Anterior cingulate cortex (tissue), 58 donors: ENCODE measurements at places on chromosomes 11 and 22.

- DNase-seq, result no peak
Observed at GRCh38 chr11:120662071-120662676, 150.6 kb downstream of the GRIK4 start.

GRCh38 chr11:76673176-76674142, 2.9 kb upstream of the LRRC32 start:
- DNase-seq, result no peak

- DNase-seq, result no peak
Observed at GRCh38 chr22:29245626-29246385, 22.0 kb downstream of the RHBDD3 start.

- no peak for DNase-seq
Observed at GRCh38 chr11:134350381-134350780, 18.6 kb downstream of the GLB1L2 start.

DNA sequence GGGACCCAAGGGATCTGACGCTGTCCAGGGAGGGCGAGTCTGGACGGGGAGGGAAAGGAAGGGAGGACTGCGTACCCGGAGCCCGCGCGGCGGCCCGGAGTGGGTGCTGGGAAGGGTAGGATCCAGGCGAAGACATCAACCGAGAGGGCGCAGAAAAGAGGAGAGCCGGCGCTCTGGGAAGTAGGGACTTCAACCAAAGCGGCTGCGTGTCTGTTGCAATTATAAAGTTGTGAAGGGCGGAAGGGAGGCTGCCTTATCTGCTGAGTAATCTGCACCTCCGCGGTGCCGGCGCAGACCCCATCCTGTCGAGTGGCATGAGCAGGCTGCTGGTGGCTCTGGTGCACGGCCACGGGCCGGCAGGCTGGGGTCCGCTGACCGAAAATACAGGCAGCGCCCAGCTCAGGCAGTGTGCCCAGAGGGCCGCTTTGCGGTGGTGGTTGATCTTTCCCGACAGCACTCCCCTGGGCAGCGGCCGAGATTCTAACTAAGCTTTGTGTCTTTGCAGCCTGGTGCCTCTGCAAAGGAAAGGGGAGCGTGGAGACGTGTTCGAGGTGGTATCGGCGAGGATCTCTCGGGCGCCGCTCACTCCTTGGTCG, 978 bp downstream of the C11orf87 start:
- peak; percentile 48 for DNase-seq

- no peak for DNase-seq
Observed at GRCh38 chr11:6332066-6332465, 11.8 kb upstream of the CAVIN3 start.

- DNase-seq, result peak; percentile 63
Observed at GRCh38 chr22:33921525-33922348, 1.5 kb upstream of the LARGE1 start.

DNA sequence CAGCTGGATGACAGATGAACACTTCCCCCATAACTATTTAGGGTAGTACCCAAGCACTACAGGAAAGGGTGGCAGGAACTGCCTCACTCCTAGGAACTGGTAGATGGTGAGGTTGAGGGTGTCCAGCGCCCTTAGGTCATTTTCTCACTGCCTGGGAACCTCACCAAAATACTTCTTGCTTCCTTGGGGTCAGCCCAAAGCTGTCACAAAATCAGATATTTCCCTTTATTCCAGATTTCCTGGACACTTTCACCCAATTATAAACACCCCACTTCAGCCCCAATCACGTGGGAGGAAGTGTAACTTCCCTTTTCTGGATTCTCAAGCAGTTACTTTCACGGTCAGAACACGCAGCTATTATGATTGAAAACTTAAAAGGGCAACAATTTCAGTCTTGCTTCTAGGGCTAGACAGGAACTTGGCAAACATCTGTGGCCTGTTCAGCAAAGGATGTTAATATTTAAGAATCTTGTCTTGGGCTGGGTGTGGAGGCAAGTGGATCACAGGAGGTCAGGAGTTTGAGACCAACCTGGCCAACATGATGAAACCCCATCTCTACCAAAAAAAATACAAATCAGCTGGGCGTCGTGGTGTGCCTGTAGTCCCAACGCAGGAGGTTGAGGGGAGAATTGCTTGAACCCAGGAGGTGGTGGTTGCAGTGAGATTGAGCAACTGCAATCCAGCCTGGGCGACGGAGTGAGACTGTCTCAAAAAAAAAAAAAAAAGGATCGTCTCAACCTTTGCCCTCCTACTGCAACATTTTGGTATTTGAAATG, 4.0 kb downstream of the FTH1 start:
- no peak for DNase-seq

DNA sequence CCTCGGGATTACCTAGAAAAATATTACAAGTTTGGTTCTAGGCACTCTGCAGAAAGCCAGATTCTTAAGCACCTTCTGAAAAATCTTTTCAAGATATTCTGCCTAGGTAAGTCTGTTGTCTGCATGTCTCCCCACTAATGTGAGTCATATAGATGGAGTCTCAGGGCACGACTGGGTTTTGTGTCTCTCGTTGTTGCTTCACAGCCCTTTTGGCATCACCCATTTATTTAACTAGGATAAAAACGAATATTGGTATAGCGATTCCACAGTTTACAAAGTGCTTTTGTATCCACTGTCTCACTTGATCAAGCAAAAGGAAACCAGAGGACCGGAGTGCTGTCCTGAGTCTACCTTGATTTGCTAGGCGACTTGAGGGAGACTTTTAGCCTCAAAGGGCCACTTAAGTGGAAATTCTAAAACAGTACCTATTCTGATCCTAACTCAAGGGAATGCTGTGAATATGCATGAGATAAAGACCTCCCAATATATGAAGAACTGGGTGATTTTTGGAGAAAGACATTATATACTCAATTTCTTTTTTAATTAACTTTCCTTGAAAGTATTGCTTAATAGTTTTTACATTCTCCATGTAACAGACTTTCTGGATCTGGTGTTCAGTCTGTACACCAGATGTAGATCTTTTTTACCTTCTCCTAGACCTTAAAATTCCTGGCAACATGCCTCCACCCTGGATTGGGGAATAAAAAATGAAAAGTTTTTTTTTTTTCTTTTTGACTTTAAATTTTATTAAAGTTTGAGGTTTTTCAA, 590 bp downstream of the NNMT start:
- DNase-seq, result no peak

DNA sequence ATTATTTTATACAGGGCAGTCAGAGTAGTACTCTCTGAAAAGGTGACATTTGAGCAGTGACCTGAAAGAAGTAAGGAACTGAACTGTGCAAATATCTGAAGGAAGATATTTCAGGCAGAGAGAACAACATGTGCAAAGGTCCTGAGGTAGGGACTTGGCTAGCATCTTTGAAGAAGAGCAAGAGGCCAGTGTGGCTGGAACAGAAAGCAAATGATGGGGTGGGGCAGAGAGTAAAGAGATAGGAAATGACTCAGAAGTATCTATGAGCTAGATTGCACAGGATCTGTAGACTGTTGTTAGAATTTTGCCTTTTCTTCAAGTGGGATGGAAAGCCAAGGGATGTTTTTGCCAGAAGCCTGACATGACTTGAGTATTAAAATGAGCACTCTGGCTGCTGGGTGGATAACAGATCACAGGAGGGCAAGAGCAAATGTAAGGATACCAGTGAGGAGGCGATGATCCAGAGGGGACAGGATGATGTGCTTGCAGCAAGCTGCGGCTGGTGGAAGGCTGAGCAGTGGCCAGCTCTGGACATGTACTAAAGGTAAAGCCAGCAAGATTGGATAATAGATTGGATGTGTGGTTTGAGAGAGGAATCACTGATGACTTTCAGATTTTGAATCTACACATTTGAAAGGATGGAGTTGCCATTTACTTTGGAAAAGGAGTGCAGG, 33.2 kb upstream of the TTC12 start:
- no peak for DNase-seq

DNA sequence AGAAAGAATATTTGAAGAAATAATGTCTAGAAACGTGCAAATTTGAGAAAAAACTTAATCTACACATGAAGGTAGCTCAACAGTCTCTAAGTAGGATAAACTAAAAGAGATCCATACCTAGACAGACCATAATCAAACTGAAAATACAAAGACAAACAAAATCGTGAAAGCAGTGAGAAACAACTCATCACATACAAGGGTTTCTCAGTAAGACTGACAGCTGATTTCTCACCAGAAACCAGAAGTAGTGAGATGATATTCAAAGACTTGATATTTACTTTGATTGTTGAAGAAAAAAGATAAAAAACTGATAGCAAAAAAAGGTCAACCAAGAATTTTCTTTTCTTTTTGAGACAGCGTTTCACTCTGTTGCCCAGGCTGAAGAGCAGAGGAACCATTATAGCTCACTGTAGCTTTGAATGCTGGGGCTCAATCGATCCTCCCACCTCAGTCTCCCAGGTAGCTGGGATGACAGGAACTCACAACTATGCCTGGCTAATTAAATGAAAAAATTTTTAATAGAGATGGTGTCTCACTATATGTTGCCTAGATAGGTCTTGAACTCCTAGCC, 17.4 kb downstream of the NPAT start:
- DNase-seq, result no peak

DNA sequence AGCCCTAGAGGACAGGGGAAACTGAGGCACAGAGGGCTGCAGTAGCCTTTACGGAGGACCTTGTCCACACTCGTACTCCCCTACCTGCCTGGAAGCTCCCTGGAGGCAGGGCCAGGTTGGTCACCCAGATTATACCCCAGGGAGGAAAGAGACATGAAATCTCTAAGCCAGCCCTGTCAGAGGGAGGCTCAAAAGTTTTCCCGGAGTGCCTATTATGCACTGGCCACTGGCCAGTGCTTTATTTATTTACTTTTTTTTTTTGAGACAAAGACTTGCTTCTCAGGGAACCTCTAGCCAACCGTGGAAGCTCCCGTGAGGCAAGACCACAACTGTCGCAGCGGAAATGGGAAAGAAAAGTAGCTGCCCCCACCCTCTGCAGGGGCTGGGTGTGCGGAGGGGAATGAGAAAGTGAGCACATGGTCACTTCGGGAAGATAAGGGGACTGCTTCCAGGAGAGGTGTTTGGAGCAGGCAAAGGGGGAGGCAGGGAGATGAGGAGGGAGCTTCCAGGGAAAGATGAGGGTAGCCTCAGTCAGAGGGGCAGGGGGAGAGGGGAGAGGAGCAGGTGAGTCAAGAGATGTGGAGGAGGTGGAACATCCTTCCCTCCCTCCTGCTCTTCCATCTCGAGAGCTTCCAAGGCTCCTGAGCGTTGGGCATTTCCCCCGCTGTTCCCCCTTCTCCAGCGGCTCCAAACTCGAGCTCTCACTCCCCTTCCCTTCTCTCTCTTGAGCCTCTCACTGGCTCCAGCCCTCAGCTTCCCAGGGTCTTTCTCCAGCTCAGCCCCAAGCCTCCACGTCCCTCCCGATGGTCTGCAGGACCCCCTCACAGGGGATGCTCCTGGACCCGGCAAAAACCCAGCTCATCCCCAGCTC, 4.3 kb downstream of the IL2RB start:
- no peak for DNase-seq

GRCh38 chr11:121453589-121454299, 977 bp upstream of the SORL1-AS1 start:
- DNase-seq, result no peak

DNA sequence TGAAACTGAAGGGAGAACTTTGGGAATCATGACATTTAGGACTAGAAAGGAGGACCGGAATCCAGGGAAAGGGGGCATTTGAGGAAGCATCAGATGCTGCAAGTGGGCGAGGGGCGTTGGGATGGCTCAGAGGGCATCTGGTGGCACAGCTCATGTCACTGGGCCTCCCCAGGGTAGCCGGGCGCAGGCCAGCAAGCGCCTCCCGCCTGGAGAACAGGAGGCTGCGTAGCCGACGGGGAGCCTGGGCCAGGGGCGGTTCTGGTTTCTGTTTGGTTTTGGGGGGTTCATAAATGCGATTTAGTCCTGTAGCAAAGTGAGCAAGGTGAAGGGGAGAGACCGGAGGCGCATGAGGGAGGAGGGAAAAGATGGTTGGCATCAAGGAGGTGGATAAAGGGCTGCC, 443 bp upstream of the ST14 start:
- DNase-seq, result no peak

GRCh38 chr11:56845121-56845732, 96.7 kb upstream of the OR9G4 start:
- no peak for DNase-seq

DNA sequence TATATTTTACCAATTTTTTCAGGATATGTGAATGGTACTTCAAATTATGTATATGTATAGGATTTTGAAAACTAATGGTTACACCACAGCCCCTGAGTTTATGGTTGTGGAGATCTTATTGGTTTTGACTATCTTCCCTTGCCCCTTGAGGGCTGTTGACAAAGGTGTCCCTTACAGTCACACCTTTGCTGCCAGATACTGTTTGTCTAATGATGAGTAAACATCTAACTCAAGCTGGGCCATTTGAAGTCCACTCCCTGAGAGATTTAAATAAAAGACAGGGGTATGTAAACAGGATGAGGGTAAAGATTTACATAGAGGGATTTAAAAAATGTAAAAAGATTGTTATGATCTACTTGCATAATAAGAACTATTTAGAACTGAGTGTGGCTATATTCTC, 38.9 kb upstream of the LUZP2 start:
- DNase-seq, result no peak

- no peak for DNase-seq
Observed at GRCh38 chr11:133605482-133605881, 73.2 kb upstream of the OPCML start.

GRCh38 chr11:123924027-123924426, 15.4 kb upstream of the OR4D5 start:
- no peak for DNase-seq

- DNase-seq, result no peak
Observed at GRCh38 chr11:77322926-77323590, 21.6 kb upstream of the GDPD4 start.

DNA sequence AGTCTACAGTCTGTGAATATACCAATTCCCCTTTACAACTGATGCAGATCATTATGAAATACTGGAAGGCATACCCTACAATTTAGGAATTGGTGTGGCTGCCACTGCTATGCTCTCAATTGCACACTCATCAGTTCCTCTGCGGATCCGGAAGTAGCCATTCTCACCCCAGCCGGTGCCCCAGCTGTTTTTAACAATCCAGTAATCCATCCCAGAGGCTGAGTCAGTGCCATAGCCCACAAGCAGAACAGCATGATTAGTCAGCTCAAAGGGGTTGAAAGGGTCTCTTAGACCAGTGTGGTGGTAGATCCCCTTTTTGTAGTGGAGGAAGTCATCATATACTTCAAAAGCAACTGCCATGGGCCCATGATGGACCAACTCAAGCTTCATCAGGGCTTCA, 43.6 kb downstream of the CTSC start:
- DNase-seq, result no peak

- no peak for DNase-seq
Observed at GRCh38 chr22:38327396-38327795, 10.2 kb upstream of the CSNK1E start.

- DNase-seq, result no peak
Observed at GRCh38 chr11:41803895-41804294, 344.4 kb upstream of the LRRC4C start.

- no peak for DNase-seq
Observed at GRCh38 chr22:37420686-37421467, 6.4 kb downstream of the ELFN2 start.

GRCh38 chr11:69157156-69157821, 1.6 kb downstream of the SMIM38 start:
- peak; percentile 65 for DNase-seq

- DNase-seq, result no peak
Observed at GRCh38 chr11:121032546-121032945, 8.6 kb downstream of the TBCEL start.
